ENCODE measurements at places on chromosomes 2 and 18.

GRCh38 chr2:111703759-111704158, 180.2 kb downstream of the ANAPC1 start:
- DNase-seq = no peak

GRCh38 chr2:72191441-72191840, 43.8 kb upstream of the CYP26B1 start:
- no peak for DNase-seq

DNA sequence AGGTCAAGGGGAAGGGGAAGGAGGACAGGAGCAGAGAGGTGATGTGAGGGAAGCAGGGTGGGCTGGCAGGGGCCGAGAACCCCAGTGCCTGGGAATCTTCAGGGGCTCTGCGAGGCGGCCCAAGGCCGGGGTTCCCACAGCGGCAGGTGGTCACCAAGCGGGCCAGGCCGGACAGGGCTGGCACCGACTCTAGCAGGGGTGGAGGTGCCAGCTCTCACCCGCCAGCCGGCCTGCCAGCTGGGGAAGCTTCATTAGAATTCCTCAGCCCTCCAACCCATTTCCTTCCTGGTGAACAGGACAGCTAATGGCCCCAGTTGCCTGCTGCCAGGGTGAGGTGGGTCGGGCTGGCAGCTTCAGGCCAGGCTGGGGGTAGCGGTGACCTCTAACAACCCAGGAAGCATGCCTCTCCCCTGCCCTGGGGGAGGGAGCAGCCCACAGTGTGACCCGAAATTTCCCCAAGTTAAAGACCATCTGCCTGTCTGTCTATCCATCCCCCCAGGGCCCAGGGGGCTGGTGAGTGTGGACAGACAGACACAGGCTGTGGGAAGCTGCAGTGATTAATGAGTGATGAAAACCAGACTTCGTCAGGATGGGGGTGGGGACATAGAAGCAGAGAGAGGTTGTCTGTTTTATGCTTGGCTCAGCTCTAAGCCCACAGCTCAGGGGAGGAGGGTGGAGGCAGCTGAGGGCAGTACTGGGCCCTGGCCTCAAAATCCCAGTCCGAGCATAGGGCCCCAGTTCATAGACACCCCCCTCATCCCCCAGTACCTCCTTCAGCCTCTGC, 144.1 kb downstream of the ZFP36L2 start:
- DNase-seq = no peak

DNA sequence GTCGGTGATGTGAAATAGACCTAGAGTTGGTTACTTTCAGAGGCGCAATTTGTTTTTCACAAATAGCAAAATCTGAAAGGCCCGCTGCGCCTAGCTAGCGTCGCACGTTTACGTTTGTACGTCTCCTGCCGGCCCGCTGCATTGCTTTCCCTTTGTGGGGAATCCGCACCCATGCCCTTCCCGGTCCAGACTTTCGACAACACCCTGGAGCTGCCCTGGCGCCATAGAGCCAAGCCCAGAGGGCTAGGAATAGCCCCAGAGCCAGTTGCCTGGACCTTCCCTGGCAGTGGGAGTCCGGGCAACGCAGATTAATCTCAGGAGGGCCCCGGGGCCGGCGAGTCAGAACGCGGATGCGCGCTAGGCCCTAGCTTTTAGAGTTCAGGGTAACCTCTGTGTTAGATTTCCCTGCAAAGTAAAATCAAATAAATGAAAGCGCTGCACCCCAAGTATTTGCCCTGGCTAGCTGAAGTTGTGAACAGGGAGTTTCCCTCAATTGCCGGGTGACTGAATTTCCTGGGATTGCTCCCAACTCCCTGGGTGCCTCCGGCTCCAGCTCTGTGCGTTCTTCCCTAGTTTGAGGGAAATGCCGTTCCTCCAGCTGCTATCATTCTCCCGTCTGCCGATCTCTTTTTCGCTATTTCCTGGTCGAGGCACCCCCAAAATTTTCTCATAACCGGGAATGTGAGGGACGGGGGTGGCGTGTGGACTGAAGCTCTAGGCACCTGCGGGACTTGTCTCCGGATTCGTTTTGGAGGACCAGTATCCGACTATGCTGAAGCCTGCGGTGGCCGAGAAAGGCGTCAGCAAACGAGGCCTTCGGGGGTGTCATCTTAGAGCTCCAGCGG, 1.2 kb upstream of the EN1 start:
- no peak for DNase-seq

DNA sequence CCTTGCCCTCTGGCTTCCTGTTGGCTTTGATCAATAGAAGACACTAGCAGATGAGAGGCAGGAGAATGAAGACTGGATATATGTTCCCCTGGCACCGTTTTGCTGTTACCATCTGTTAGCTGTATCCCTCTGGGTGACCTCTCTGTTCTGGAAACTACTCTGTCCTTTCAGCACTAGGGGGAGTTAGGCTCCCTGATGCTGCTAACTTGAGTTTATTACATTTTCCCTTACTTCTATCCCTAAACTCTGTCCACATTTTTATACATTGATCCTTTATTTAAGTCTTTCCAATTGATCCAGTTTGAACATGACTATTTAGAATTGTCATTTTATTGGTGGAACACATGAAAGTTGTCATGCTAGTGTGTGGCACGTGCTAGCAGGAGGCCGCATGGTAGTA, 1014.3 kb upstream of the CDH2 start:
- no peak for DNase-seq

DNA sequence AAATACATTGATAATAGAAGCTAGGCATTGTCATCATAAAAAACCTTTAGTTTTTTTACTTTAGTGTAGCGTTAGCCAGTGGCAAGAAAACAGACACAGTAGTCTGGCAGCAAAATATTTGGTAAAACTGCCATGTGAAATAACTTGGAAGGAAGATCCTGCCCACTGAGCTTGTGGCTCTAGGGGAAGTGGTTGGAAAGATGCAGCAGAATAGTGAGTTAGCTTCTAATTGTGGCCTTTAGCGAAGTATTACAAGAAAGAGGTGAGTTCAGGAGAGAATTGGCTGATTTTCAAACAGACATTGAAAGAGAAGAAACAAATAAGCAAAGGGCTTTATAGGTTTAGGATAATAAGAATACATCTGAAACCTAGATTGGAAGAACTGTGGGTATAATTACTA, 1887.8 kb upstream of the CELF4 start:
- no peak for DNase-seq

DNA sequence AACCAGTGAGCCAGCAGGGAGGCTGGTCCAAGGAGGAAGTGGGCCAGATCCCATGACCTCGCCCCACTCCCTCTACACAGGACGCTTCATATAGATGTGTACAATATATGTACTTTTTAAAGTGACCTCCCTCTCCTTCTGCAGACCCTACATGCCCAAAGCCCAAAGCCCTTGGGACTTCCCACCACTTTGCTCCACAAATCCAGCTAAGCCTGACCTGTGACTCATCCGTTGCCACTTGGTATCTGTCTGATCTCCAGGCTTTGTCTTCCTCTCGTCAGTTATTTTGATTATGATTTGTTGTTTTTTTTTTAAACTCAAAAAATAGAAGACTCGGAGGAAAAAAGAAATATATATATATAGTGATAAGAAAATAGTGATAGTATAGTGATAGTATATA, 470.8 kb downstream of the KCNJ3 start:
- no peak for DNase-seq

DNA sequence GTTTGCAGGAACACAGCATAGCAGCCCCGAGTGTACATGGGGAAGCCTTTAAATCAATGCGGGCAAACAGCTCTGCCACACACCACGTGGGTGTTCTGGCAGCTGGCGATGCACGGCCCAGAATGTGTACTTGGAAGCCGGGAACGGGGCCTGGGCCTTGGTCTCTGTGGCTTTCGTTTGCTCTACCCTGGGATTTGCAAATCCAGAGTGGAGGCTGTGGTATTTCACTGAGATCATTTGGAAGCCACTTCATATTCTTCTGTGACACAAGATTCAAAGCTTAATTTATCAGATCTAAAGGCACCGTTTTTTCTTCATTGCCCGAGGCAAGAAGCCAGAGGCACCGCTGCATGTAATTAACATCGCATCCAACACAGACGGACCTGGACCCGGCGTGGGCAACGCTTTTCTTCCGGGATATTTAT, 246.3 kb upstream of the MYT1L start:
- no peak for DNase-seq

GRCh38 chr2:50118905-50119702, 912.8 kb downstream of the NRXN1 start:
- no peak for DNase-seq

DNA sequence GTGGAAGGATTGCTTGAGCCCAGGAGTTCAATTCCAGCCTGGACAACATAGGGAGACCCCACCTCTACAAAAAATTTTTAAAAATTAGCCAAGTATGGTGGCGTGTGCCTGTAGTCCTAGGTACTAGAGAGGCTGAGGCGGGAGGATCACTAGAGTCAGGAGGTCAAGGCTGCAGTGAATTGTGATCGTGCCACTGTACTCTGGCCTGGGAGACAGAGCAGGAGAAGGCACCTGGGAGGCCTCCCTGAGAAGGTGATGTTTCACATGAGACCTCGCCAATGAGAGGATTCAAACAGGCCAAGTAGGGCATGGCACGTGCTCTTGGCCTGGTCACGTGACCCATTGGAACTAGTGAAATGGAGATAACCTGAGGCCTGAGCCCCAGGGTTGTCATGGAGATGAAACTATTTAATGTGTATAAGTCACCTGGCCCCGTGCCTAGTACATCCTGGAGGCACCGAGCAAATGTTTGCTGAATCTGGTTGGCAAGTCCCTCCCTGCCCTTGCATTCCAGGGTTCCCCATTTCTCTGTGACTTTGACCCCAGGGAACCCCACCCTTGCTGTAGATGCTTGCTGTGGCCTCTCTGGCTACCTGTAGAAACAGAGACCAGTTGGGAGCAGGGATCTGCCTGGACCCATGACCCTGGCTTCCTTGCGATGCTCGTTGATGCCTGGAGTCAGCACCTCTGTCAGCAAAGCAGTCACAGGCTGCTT, 26.1 kb upstream of the ROCK2 start:
- no peak for DNase-seq

- DNase-seq = no peak
These were observed 95.4 kb upstream of the AQP4 start for GRCh38 chr18:26960911-26961310.

DNA sequence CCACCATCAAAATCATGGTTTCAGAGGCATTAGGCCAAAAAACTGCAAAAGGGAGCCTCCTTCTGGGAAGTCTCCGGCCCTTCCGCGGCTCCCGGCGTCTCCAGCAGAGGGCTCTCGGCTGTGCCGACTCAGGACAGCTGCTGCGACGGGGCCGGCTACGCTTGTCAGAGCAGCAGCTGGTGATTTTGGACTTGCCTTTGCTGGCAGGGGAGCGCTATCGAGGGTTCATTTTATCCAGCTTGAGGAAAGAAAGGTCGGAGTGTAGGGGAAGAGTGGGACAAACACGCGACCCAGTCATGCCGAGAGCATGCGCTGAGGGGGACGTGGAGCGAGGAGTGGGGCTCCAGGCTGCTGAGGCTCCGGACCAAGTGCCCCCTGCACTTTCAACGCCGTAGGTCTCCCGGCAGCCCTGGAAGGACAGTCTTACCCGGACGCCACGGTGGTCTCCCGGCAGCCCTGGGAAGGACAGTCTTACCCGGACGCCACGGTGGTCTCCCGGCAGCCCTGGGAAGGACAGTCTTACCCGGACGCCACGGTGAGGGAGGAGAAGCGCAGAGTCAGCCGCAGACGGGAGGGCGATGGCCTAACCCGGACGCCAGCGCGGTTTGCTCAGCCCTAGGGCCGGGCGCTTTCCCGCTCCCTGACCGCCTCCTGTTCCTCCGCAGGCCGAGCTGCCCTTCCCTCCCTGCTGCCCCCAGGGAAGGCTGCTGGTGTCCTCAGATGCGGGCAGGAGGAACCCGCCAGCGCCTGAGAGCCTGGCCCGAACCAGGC, 21.7 kb downstream of the DDX18 start:
- peak; percentile 35 for DNase-seq

- no peak for DNase-seq
These were observed 32.3 kb downstream of the CHN1 start for GRCh38 chr2:174972924-174973323.

- no peak for DNase-seq
These were observed 112.0 kb upstream of the STPG4 start for GRCh38 chr2:47266939-47267710.

GRCh38 chr2:169393068-169393590, 30.8 kb upstream of the LRP2 start:
- no peak for DNase-seq

- DNase-seq = no peak
These were observed 5.1 kb downstream of the PKDCC start for GRCh38 chr2:42052702-42053481.

DNA sequence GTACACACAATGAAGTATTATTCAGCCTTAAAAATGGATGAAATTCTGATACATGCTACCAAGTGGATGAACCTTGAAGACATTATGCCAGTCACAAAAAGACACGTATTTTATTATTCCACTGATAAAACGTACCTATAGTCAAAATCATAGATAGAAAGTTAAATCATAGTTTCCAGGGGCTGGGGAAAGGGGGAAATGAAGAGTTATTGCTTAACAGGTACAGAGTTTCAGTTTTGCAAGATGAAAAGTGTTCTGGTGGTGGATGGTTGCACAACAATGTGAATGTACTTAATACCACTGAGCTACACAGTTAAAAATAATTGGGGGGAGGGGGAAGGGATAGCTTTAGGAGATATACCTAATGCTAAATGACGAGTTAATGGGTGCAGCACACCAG, 279.0 kb upstream of the STON1 start:
- no peak for DNase-seq

DNA sequence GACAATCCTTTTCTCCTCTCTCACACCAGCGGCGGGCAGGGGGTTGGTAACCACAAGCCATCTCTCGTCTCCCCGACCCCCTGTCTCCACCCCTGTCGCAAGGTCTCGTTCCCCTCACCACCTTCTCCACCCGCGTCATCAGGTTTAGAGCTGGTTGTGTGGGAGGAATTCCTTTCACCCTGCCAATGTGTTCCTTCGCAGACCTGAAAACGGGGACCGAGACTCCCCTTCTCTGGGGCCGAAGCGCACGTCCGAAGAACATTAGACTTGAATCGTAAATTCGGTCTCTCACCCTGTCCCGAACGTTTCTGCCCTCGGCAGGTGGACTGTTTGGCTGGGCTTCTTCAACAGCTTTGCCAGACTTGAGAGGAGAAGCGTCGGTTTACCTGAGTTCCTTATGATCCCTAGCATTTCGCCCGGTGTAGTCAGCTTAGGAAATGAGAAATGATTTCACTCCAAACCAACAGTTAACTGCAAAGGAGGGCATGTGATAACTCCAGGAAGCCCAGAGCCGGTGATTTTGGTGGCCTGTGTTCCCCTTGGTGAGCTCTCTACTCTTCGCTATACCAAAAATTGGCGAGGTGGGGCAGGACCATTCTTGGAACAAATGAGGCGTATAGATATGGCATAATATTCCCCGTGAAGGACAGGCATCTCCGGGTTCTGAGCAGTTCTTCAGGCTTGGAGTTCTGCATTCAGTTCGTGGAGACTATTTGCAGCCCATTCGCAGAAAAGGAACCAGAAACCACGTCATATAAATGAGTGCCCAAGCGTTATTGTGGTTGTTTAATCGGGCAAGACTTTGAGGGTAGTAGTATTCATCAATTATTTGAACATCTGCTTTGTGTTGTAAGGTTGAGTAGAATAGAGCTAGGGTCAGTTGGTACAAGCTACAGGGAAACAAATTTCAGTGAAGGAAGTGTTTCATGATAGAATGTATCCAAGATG, 694 bp downstream of the CFAP36 start:
- no peak for DNase-seq

- DNase-seq = no peak
These were observed 143.5 kb upstream of the LMAN1 start for GRCh38 chr18:59502274-59503175.
